ENCODE measurements at places on chromosomes 3 and 15.

DNA sequence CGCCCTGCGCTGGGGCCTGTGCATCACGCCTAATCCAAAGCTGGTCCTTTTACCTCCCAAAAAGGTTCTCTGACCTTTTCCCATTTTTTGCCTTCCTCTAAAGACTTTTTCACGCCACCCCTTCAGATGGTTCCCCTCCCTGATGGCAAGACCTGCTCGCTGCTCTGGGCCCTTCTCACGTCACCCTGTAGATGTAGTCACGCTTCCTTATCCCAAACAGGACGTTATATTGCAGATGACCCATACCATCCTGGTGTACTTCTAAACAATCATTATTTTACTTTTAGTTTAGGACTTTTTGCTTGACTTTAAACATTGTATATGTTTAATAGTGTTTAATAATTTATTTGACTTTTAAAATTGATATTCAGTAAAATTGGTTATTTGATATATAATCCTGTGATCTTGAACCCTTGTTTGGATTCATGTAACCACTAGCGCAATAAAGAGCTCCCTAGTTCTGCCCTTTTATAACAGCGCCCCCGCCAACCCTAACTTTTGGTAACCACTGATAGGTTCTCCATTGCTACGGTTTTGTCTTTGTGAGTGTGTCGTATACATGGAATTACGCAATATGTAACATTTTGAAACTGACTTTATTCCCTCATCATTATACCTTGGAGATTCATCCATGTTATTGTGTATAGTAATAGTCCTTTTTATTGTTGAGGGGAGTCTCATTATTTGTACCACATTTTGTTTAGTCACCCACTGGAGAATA is 159.0 kb upstream of the CHRNA7 start:
- peak; percentile 22 for DNase-seq

GRCh38 chr3:25423780-25424588 is 4.1 kb upstream of the RARB start:
- no peak for DNase-seq

DNA sequence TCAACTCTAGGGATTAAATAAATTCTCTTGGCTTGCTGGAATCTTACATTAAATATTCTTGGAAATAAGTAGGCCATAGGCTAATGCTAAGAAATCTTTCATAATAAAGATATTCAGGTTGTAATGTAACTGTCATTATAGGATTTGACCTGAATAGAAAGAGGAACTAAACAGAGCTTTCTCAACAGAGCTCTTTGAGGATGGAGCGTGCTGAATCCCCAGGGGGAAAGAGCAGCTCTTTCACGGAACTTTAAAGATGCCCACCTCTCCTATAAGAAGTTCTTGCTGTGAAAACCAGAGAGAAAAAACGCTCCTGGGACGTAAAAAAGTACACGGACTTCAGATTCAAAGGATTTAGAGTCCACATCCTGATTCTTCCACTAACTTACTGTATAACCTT is 77.9 kb downstream of the NTRK3 start:
- DNase-seq = no peak

DNA sequence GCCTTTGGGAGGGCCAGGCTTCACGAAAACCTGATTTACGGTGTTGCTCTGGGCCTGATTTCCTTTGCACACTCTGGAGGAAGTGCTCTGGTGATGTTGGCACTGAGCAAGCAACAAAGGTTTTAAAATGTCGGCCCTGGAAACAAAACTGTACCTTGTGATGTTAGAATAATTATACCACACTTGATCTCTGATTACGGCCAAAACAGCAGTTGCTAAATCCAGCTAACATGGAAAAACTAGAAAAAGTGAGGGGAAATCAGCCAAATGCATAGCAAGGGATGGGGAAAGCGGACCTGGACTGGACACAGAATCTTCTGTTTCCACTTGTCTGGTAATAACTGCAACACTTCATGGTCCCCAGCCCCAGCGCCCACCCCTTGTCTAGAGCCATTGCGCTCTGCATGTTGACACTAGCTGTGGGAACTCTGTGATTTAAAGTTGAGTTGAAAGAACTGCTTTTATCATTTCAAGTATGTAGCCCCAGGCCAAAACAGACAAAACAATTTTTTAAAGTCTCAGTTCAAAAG is 120.1 kb downstream of the VGLL4 start:
- DNase-seq = no peak

DNA sequence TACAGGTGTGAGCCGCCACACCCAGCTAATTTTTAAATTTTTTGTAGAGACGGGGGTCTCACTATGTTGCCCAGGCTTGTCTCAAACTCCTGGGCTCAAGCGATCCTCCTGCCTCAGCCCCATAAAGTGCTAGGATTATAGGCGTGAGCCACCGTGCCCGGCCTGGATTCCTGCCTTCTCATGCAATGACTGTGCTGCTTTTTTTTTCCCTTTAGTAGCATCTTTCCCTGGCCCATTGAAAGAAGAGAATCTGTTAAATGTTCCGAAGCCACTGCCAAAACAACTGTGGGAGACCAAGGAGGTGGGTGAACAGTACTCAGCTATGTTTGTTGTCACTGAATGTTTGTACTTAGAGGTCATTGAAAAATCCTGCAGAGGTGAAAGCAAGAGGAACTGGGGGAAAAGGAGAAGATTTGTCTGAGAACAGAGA is 88.0 kb downstream of the CRTC3 start:
- DNase-seq = peak; percentile 72

DNA sequence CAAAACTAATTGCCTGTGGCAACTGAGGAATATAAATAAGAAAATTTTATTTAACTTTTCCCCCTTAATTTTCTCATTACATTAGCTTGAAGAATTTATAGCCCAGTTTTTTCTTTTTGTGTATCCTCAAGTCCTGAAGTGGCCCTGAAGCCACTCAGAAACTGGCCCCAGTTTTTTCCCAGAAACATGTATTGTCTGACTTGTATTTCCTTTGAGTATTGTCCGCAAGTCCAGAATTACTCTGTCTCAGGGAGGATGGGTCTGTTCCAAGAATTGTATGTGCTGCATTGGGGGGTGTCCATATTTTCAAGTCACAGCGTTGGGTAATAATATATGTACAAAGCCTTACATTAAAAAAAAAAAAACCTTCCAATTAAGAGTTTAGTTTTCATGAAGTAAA is 149.7 kb upstream of the IL12A start:
- no peak for DNase-seq

DNA sequence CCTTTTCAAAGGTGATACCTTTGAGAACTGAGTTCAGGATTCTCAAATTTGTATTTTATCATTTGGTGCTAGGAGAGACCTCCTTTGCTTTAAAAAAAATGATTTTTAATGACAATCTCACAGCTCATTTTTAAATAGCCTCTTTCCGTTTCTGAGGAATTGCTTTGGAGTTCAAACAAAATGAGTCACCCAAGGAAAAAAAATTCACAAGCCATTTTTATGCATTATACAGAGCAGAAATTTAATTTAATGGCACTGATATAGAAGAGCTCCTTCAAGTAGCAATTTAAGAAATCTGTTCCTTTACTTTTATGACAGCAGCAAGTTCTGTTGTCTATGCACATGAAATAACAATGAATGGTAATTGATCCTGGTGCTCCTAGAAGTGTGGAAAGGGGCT is 337.9 kb upstream of the KCNMB2 start:
- DNase-seq = no peak

GRCh38 chr3:127551178-127551577 is 39.4 kb downstream of the TPRA1 start:
- DNase-seq = no peak

DNA sequence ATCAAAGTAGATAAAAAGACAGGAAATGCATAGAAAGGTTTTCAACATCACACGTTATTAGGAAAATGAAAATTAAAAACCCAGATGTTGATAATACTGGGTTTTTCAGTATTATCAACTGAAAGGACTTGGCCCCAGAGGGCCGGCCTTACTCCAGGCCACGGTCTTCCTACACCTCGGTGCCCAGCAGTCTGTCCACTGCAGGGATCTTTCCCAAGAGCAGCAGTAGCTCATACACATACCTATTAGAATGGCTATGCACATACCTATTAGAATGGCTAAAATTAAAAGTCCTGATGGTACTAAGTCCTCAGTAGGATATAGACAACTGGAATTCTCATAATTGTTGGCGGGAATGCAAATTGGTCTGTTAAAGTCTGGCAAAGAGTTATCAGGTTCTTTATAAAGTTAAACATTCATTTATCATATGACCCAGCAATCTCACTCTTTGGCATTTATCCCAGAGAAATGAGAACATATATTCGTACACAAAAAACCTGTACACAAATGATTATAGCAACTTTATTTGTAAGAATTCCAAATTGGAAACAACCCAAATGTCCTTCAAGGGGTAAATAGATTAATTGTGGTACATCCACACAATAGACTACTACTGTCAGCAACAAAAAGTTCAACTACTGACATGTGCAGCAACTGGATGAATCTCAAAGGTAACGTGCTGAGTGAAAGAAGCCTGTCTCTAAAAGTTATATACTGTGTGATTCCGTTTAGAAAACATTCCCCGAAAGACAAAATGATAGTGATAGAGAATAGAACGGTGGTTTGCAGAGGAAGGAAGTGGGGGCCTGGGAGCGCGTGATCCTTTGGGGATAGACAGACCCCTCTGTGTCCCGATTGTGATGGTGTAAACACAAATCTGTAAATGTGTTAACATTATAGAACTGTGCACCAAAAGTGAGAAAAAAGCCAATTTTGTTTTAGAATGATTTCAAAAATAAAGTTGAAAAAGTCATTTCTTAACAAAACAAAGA is 62.3 kb downstream of the MCTP2 start:
- DNase-seq = no peak

GRCh38 chr15:52082197-52083036 is 30.2 kb downstream of the BCL2L10 start:
- DNase-seq = peak; percentile 19

GRCh38 chr3:117322866-117323265 is 613.3 kb downstream of the TUSC7 start:
- DNase-seq = no peak

DNA sequence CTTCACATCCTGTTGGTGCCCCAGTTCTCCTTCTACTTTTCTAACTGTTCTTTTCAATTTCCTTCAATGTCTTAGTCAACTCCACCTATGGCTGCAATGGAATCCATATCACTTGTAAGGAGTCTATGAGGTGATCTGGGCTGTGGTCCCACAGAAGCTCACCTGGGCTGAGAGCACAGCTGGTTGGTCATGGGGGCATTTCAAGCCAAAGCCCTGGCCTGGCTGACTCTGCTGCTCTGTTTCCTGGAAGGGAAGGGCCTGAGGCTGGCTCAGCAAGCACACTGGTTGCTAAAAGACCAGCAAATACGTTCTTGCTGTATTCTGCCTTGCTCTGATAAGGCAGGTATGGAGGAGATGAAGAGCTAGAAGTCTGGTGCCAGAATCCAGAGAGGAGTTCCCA is 29.0 kb downstream of the AMOTL2 start:
- DNase-seq = no peak

DNA sequence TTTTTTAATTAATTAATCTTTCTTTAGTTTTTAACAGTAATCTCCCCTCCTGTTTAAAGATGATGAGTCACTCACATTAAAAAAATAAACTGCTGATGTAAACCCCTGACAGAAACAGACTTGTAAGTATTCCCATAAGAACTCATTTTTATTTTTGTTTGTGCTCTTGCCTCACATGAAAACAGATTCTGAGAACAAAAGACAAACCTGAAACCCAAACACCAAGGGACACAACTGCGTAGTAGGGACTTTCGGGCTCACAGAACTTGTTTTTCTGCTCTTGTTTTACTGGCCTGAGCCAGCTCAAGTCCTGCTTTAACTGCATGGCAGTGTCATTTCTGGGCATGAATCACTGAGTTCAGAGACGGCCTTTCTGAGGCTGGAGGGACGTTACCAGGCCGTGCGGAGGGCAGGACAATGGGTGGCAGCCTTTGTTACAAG is 600.8 kb downstream of the FOXP1 start:
- peak; percentile 78 for DNase-seq

GRCh38 chr15:64699751-64700388 is 75.5 kb downstream of the RBPMS2 start:
- DNase-seq = peak; percentile 58

GRCh38 chr3:180183346-180183745 is 146.6 kb upstream of the PEX5L start:
- DNase-seq = no peak

GRCh38 chr3:50340147-50340447 is 539 bp downstream of the RASSF1 start:
- no peak for DNase-seq

DNA sequence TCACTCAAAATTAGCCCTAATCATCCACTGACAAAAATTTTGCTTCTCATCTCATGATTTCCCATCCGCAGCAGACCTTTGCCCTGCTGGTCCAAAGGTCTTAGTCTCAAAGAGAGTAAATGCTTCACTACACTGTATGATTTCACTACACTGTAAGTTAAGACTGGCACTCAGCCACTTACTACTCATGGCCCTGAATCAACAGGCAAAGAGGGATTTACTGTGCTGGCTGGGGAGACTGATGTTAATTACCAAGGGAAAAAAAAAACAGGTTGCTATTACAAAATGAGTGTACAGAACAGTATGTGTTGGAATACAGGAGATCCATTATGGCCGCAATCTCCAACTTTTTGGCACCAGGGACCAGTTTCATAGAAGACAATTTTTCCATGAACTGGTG is 214.8 kb downstream of the ZMAT3 start:
- DNase-seq = no peak

DNA sequence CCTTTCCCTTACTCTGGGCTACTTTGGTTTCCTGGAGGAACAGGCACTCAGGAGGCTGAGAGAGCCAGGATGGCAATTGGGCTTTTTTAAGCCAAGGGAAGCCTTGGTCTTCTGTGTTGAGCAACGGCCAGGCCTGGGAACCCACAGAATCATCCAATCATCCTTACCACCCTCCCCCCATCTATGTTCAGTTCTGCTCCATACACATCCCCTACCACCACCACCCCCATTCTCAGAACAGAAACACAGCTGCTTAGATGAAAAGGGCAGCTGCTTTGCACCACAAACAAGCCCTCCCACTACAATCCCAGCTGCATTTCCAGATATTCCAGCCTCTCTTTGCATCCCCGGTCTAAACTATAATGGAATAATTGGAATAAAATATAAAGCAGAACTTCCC is 21.0 kb downstream of the SEMA5B start:
- no peak for DNase-seq

GRCh38 chr15:85583923-85584390 is 203.6 kb downstream of the AKAP13 start:
- no peak for DNase-seq

- DNase-seq = no peak
These were observed 2.5 kb upstream of the PLCH1 start for GRCh38 chr3:155747286-155747945.

GRCh38 chr15:75350601-75351361 is 3.9 kb downstream of the NEIL1 start:
- DNase-seq = no peak

DNA sequence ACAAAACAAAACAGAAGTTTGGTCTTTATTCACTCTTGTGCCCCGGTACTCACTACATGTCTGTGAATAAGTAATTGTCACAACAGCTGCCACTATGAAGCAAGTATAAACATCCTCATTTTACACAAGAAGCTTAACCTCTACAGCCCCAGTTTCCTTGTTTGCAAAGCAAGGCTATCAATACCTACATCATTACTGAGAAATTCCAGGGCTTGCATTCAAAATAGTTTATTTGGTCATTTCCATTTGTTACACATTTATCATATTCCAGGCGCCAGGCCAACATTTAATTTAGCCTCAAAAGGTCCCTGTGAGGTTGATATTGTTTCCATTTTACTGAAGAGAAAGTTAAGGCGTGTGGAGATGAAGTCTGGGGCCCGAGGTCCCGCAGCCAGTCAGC is 161.4 kb upstream of the LRTM1 start:
- no peak for DNase-seq
